ENCODE measurements at places on chromosomes 7 and 10. TPM values are rescaled to one million over a fixed set of nuclear protein-coding genes. Genes with fewer than 3 reads are reported as not detected.
A peak's percentile ranks its signal among the peaks of the same experiment; 100 is the strongest.

The UNCX gene
- total RNA-seq, result not detected

DNA sequence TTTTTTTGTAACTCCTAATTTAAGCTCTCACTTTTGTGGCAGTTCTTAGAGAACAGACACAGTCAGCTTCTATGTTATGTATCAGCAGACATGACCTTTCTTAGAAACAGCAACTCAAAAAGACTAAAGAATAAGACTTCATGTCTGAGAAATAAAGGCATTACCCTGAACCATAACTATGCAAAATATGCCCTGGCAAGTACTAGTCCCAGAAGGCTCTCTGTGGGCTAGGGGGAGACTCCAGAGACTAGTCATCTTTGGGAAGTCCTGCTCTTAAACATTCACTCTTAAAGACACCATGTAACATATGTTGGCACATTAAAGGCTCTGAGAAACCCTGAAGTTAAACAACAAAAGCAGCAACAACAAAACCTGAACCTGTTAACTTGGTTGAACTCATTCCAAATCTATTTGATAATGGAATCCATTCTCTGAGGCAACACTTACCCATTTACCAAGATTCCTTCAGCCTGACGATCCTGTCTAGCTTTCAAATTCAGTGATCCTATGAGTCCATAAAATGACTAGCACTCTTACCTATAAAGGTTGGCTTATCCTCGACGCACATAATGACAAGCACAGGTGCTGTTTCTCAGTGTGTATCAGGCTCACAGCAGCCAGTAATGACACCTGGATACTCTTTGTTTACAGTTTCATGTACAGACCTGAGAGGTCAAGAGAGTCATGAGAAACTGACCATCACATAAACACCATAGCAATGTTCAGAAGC lies 62.3 kb downstream of the OSBPL3 start:
- DNase-seq, result no peak
- H3K4me1 ChIP-seq, result peaks cover 81% of the 10 kb centered on the region
- H3K27me3 ChIP-seq, result no peaks in the 10 kb centered on the region
- no peak overlapping the region for H3K27ac ChIP-seq
- no peak overlapping the region for H3K4me3 ChIP-seq

- no peak overlapping the region for H3K27ac ChIP-seq
- H3K27me3 ChIP-seq, result no peaks in the 10 kb centered on the region
- H3K4me1 ChIP-seq, result peaks cover 17% of the 10 kb centered on the region
- no peak for DNase-seq
Observed at GRCh38 chr7:43694399-43694748, 34.9 kb downstream of the COA1 start.

DNA sequence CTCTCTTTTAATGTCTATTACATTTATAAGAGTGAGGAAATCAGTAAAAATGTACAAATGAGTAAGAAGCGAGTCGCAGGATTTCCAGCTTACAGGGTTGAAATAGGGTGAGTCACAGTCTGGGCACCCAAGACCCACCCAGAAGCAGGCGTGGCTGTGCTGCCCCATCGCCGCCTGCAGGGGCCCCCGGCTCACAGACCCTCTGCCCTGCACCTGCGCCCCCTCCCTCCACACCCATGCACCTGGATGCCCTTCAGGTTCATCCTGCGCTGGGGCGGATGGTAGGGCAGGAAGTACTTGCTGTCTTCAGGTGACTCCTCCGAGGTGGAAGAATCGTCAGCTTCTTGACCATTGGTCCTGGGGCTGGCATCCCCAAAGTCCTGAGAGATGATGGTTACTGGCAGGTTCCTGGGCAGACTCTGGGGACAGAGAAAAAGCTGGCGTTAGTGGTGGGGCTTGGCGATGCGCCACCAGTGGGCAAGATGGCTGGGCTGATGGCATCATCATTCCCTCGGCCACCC lies 90.2 kb upstream of the GNA12 start:
- DNase-seq, result peak; percentile 24
- peaks cover 2% of the 10 kb centered on the region for H3K4me1 ChIP-seq
- no peaks in the 10 kb centered on the region for H3K27me3 ChIP-seq

DNA sequence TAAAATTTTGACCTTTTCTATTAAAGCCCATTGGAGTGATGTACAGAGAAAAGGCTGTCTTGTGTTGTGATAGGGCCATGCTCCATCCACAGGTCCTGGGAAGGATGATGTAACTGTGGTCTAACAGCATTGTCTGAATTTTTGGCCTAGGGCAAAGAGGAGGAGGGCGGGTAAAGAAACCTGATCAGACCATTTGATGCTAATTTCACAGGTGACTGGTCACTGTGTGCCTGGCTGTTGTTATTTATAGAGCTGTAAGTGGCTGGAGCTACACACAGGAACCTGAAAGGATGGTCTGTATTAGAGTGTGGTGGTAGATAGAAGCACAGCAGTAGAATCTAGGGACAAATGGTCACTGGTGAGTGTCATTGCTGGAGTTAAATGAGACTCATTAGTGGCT lies 182.1 kb downstream of the AUTS2 start:
- no peak for DNase-seq
- no peaks in the 10 kb centered on the region for H3K27me3 ChIP-seq
- H3K4me3 ChIP-seq, result no peak overlapping the region
- H3K4me1 ChIP-seq, result no peaks in the 10 kb centered on the region
- H3K27ac ChIP-seq, result no peak overlapping the region
- H3K36me3 ChIP-seq, result no peaks in the 10 kb centered on the region

DNA sequence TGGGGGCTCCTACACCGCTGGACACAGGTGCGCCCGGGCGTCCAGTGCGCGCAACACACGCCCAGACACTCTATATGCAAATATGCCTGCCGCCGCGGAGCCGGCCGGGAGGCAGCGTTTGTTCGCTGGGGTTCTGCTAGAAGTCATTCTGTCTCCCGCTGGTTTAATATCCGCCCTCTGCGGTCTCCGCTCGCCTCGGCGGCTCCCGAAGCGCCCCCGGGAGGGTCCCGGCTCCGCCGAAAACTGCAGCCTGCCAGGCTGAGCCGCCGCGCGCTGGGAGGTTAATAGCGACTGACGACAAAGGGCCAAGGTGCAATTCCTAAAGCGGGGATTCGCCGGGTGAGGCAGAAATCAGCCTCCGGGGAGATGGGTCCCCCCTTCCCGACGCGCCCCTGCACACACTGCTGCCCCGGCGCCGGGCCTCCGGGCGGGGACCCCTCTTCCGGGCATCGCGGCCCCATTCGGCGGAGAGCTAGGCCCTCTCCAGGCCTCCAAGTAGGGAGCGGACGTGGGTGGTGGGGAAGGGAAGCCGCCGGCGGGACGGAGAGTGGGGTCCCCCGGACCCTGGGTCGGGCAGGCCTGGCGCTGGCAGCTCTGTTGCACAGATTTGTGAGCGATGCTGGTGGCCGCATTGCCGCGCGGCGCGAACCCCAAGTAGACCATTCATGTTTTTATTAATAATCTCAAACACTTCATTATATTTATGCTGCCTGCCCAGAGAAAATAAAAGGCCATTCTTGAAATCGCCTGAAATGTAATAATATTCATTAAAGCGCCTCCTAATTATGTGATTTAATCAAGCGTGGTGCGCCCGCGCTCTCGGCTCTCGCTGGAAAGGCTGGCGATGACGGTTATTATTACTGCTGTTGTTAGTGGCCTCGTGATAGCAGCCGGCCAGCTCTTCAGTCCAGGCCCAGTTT lies 9.1 kb downstream of the EN2 start:
- H3K27ac ChIP-seq, result no peak overlapping the region
- H3K4me3 ChIP-seq, result peak overlapping the region; percentile 22
- peaks cover 4% of the 10 kb centered on the region for H3K4me1 ChIP-seq

The ABCC2 gene
- total RNA-seq, result 2.5 TPM

DNA sequence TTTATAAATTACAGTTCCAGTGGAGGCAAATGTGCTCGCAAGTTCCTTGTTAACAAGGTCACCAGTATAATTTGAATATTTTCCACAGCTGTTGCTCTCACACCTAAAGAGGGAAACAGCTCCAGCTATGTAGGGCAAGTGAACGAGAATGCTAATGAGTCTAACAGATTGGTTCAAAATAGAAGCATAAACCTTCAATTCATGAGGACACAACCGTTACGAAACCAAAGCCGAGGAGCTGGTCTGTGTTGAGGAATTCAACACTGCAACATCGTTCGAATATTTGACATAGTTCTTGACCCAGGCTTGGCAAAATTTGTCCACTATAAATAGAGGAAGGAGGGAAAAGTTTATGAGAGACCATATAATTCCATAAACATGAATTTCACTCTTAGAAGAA lies 161.3 kb downstream of the KLF6 start:
- peaks cover 5% of the 10 kb centered on the region for H3K36me3 ChIP-seq
- no peak for DNase-seq
- no peak overlapping the region for H3K27ac ChIP-seq
- peaks cover 20% of the 10 kb centered on the region for H3K27me3 ChIP-seq
- H3K4me3 ChIP-seq, result no peak overlapping the region
- peaks cover 10% of the 10 kb centered on the region for H3K4me1 ChIP-seq

- no peak overlapping the region for H3K4me3 ChIP-seq
- H3K27ac ChIP-seq, result no peak overlapping the region
- peaks cover 6% of the 10 kb centered on the region for H3K36me3 ChIP-seq
- DNase-seq, result no peak
- peaks cover 59% of the 10 kb centered on the region for H3K27me3 ChIP-seq
- H3K4me1 ChIP-seq, result peaks cover 9% of the 10 kb centered on the region
Observed at GRCh38 chr10:117130346-117130745, 7.7 kb downstream of the VAX1 start.

DNA sequence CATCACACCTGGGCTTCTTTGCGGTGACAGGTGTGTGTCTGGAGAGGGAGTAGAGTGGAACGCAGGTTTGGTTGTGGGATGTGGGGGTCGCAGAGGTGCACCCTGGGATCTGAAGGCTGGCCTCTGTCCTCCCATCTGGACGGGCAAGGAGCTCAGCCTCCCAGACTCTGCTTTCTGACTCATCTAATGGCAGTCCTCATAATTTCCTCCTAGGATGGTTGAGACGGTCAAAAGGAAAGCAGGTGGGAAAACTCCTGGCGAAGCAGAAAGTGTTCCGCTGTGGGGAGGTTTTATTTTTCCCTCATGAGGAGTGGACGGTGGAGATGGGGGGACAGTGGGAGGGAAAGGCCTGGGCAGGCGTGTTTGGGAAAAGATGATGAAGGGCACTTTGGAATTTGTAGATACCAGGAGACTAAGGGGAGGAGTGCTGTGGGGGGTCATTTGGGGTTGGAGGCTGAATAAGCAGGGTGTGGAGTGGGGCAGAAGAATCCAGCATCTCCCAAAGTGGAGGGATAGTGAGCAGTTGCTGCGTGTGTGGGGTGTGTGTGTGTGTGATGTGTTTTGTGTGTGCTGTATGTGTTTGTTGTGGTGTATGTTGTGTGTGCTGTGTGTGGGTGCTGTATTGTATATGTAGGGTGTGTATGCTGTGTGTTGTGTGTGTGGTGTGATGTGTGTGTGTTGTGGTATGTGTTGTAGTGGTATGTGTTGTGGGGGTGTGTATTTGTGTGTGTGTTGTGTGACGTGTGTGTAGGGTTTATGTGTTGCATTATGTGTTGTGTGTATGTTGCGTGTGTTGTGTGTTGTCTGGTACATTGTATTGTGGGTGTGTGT lies 97.2 kb upstream of the PODXL start:
- H3K4me3 ChIP-seq, result no peak overlapping the region
- peak overlapping the region; percentile 52 for H3K27ac ChIP-seq
- no peak for DNase-seq
- peaks cover 5% of the 10 kb centered on the region for H3K4me1 ChIP-seq
- H3K36me3 ChIP-seq, result no peaks in the 10 kb centered on the region
- peaks cover 6% of the 10 kb centered on the region for H3K27me3 ChIP-seq

DNA sequence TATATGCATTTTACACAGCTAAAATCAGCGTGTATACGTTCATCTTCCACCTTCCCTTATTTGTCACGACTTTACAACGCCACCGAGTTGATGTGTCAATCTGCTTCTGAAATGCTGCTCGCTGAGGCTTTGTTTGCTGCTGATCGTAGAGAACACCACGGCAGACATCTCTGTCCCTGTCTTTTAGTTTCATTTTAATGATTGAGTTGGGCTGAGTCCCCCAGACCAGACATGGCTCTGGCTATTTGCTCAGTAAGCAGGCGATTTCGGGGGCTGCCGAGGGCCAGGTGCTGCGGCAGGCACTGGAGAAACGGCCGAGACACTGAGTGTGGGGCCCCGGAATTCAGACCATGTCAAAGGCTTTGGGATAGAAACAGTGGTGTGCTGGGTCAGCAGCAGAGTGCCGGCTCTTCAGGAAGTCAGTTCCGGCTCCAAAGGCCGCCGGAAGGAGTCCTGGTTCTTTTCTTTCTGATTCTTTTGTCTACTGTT lies 5.0 kb downstream of the LRRC27 start:
- peak overlapping the region; percentile 88 for H3K27ac ChIP-seq
- H3K27me3 ChIP-seq, result no peaks in the 10 kb centered on the region
- H3K4me3 ChIP-seq, result peak overlapping the region; percentile 85
- peak; percentile 48 for DNase-seq

The ZNF853 gene
- 4.9 TPM for total RNA-seq

The NUP205 gene
- 92.7 TPM for total RNA-seq

GRCh38 chr7:49852619-49853462 lies 79.4 kb downstream of the VWC2 start:
- no peaks in the 10 kb centered on the region for H3K36me3 ChIP-seq
- no peaks in the 10 kb centered on the region for H3K4me1 ChIP-seq
- no peak overlapping the region for H3K4me3 ChIP-seq
- no peaks in the 10 kb centered on the region for H3K27me3 ChIP-seq
- no peak overlapping the region for H3K27ac ChIP-seq
- DNase-seq, result no peak

GRCh38 chr7:155893664-155894063 lies 81.4 kb upstream of the SHH start:
- no peak for DNase-seq
- H3K4me3 ChIP-seq, result no peak overlapping the region
- H3K27me3 ChIP-seq, result peaks cover 5% of the 10 kb centered on the region

- H3K4me3 ChIP-seq, result no peak overlapping the region
- H3K4me1 ChIP-seq, result no peaks in the 10 kb centered on the region
- H3K36me3 ChIP-seq, result no peaks in the 10 kb centered on the region
- no peak for DNase-seq
- no peaks in the 10 kb centered on the region for H3K27me3 ChIP-seq
- no peak overlapping the region for H3K27ac ChIP-seq
Observed at GRCh38 chr7:123184271-123184670, 15.5 kb downstream of the SLC13A1 start.

The CPA2 gene
- not detected for total RNA-seq

GRCh38 chr7:123975084-123975483 lies 50.0 kb downstream of the SPAM1 start:
- H3K27me3 ChIP-seq, result no peaks in the 10 kb centered on the region
- no peaks in the 10 kb centered on the region for H3K36me3 ChIP-seq
- H3K4me3 ChIP-seq, result no peak overlapping the region
- H3K27ac ChIP-seq, result no peak overlapping the region
- DNase-seq, result no peak

The SP4 gene
- 42.4 TPM for total RNA-seq

- no peaks in the 10 kb centered on the region for H3K36me3 ChIP-seq
- peaks cover 6% of the 10 kb centered on the region for H3K4me1 ChIP-seq
- H3K4me3 ChIP-seq, result no peak overlapping the region
- H3K27ac ChIP-seq, result no peak overlapping the region
Observed at GRCh38 chr7:155470686-155471638, 13.0 kb downstream of the EN2 start.

The SDK1 gene
- 0.25 TPM for total RNA-seq

- peaks cover 3% of the 10 kb centered on the region for H3K4me1 ChIP-seq
- no peak overlapping the region for H3K27ac ChIP-seq
- no peak overlapping the region for H3K4me3 ChIP-seq
- H3K27me3 ChIP-seq, result no peaks in the 10 kb centered on the region
Observed at GRCh38 chr7:152402384-152403250, 33.2 kb downstream of the KMT2C start.
